Esophagus mucosa (tissue), 1 donor: ENCODE measurements at places on chromosomes 2 and 18. TPM values are rescaled to one million over a fixed set of nuclear protein-coding genes. Genes with fewer than 3 reads are reported as not detected.
A peak's percentile ranks its signal among the peaks of the same experiment; 100 is the strongest.

GRCh38 chr2:11698009-11698922 is 28.3 kb upstream of the NTSR2 start:
- ATAC-seq, result no peak

DNA sequence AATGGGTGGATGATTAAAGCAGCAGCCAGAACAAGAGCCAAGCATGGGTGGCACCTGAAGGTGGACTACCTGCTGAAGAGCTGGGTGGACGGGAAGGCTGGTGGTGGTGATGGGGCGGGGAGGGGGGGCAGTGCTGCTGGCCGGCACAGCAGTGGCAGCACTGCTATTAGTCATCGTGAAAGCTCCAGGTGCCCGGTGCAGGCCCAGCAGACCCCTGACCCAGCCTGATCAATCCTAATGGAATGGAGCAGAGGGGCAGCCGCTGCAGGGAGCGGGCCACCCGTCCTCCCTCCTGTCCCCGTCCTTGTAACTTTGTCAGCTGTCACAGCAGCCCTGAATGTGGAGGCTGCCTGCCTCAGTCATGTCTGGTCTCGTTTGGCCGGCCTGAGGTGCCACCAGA is 174.9 kb downstream of the CELF4 start:
- ATAC-seq, result no peak

- ATAC-seq, result no peak
Observed at GRCh38 chr18:70233974-70234373, 28.5 kb upstream of the RTTN start.

- no peak for ATAC-seq
Observed at GRCh38 chr2:65291216-65292105, 63.8 kb downstream of the ACTR2 start.

DNA sequence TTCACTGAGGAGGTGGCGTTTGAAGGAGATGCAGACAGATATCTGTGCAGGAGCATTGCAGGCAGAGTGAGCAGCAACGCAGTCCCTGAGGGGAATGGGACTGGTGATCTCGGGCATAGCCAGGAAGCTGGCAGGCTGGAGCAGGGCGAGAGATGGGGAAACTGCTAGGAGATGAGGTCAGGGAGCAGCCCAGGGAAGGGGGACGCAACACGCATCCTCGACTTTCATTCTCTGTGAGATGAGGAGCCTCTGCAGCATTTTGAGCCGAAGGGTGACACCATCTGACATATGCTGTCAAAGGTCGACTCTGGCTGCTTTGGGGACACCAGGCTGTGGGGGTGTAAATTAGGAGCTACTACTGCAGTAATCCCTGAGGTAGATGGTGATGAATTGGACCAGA is 4.3 kb upstream of the CHRNA1 start:
- no peak for ATAC-seq

GRCh38 chr2:234366891-234367290 is 130.0 kb downstream of the ARL4C start:
- peak; percentile 55 for ATAC-seq

DNA sequence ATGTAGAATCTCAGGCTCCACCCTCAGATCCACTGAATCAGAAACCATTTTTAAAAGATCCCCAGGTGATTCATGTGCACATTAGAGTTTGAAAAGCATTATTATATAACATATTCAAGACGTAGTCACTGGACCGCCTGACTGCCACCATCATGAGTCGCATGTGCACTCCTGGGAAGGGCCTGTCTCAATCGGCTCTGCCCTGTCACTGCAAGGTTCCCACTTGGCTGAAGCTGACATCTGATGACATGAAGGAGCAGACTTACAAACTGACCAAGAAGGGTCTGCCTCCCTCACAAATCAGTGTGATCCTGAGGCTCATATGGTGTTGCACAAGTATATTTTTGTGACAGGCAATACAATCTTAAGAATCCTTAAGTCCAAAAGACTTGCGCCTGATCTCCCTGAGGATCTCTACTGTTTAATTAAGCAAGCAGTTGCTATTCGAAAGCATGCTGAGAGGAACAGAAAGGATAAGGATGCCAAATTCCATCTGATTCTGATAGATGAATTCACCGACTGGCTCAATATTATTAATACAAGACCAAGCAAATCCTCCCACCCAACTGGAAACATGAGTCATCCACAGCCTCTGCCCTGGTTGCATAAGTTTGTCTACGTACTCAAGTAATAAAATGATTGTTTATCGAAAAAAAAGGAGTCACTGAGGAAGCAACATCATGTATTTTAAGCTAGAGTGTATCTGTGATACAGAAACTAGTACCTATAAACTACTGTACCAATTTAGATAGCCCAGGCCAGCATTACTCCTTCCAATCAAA is 26.2 kb downstream of the ATAD2B start:
- ATAC-seq, result peak; percentile 78

- no peak for ATAC-seq
Observed at GRCh38 chr2:99607861-99608491, 118.2 kb upstream of the REV1 start.

DNA sequence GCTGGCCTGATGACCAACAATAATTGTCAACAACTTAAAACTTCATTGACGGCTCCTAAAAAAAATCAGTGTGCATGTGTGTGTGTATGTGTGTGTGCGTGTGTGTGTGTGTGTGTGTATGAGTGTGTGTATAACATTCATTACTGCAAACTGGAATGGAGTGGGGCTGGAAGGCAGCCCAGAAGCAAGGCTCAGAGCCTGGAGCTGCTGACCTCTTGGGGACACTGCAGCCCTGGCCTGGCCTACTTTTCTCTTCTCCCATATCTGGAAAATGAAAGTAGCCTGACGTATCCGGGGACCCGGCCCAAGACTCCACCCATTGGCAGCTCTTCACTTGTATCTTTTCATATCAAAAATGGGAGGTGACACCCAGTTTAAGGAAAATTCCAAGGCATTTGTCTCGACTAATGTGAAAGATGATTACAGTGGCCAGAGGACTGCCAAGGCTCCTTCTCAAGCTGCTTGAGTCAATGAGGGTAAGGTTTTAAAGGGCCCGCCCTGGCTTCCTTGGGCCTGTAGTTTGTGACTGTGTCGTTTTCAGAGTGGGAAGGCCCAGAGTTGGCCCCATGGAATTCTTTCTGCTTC is 72.4 kb upstream of the IL1R1 start:
- ATAC-seq, result peak; percentile 38

- no peak for ATAC-seq
Observed at GRCh38 chr2:122692400-122693083, 937.1 kb downstream of the TSN start.

GRCh38 chr2:233085037-233085838 is 25.1 kb downstream of the INPP5D start:
- no peak for ATAC-seq

DNA sequence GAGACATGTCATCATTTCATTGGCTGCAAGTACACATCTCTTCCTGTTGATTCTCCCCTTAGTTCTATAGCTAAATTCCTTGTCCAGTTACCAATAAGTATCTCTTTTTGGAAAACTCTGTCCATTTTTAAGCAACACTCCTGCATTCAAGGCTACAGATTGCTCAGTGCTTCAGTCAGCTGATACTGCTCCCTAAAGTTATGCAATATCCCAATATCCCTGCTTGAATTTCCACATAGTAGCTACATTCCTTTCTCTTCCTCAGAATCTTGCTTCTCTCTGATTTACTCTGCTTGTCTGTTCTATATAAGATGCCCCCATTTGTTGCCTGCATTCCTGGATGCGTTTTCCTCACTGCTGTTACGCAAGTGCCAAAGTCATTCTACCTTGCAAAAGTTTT is 109.8 kb downstream of the PARD3B start:
- no peak for ATAC-seq

- ATAC-seq, result no peak
Observed at GRCh38 chr2:45115181-45115580, 105.9 kb upstream of the SIX2 start.

- ATAC-seq, result no peak
Observed at GRCh38 chr2:183967756-183968155, 630.6 kb upstream of the ZNF804A start.

DNA sequence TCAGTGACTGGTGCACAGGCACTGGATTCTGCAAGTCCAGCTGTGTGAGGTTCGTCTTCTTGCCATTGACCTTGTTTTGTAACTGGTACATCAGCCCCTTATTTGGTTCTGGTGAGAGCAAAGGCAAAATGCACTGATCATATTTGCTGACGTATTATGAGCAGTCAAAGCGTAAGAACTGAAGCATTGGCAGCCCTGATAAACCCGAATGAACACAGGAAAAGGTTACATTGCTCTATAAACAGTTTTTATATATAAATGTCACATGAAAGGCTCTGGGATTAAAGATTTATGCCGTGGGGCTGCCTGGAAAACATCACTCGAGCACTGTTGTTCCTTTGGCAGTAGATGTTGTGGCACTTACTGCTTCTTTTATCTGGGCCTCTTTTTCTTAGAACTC is 167.9 kb downstream of the IRS1 start:
- no peak for ATAC-seq

- ATAC-seq, result no peak
Observed at GRCh38 chr2:241869087-241869961, at the start of gene RTP5. Gene RTP5, plus strand, starts transcription at chr2:241869729. Its CDS starts 28 bp downstream, at chr2:241869757.

DNA sequence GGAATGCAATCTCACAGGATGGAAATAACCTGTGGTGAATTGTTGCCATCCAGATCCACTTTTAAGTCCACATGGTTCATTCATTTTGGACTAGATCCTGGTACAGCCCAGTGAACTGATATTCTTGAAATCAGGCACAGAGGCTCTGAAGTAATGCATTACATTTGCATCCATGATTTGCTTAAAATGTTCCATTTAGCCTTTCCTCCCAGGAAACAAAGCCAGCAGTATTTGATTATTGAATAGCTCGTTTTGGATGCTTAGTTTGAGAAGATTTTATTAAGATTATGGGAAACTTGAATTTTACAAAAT is 995.8 kb upstream of the CDH2 start:
- no peak for ATAC-seq

DNA sequence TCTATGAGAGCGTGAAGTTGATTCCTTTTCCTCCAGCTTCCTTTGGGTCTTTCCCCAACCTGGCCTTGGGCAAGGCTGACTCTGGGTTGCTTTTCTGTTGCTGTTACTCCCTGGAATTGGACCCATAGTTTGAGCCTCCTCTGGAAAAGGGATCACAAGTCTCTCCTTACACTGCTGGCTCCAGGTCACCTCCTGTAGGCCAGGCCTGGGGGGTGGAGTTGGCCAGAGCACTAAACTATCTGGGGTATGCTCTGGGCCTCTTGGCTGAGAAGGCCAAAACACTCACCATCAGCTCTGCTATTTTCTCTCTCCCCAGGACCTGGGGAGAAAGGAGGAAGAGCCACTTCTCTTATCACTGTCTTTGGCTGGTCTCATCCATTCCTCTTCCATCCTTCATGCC is 56.5 kb upstream of the NCOA1 start:
- no peak for ATAC-seq

- no peak for ATAC-seq
Observed at GRCh38 chr2:18373664-18374063, 186.8 kb downstream of the RDH14 start.

GRCh38 chr2:59787095-59787494 is 766.4 kb downstream of the BCL11A start:
- ATAC-seq, result peak; percentile 87

The CIB4 gene
- total RNA-seq, result not detected

The DES gene
- total RNA-seq, result 29.3 TPM

The AMER3 gene
- total RNA-seq, result not detected

The CMPK2 gene
- 2.6 TPM for total RNA-seq

The UGT1A3 gene
- total RNA-seq, result 0.28 TPM

The ITGA4 gene
- total RNA-seq, result 1.3 TPM

The SCN3A gene
- total RNA-seq, result 0.28 TPM

The RGPD3 gene
- 0.04 TPM for total RNA-seq

The LONRF2 gene
- total RNA-seq, result 0.48 TPM
